ENCODE measurements at places on chromosomes 16 and 17. TPM values are rescaled to one million over a fixed set of nuclear protein-coding genes. Genes with fewer than 3 reads are reported as not detected.

DNA sequence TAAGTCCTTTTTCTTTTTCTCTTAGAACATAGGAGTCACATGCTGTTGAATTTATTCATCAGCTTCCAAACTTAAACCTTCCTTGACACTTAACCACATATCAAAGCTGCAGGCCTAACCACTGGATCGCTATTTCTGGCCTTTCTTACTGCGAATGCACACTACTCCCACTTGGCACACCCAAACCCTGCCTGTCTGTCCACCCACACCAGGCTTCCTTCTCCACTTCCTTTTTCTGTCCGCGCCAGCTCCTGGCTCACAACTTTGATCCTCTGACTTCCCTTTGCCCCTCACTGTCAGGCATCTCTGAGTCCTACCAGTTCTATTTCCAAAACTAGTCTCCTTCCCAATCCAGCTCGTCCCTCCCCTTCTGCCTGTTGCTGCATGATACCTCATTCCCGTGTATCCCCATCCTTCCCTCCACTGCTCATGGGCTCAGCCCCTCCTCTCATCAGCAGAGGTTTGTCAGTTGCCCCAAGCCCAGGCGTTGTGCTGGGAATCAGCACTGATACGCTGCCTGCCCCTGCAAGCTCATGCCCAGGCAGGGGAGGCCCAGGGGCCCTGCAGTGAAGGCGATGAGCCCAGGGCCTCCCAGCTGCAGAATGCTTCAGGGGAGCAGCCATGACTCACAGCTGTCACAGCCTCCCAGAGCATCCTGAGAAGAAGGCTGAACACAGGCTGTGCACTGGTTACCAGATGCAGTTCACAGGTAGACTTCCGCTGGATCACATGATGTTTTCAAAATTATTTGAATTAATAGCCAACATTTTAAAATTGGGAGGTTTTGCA, 179.8 kb downstream of the KATNIP start:
- H3K4me3 ChIP-seq, result no peak overlapping the region
- H3K27me3 ChIP-seq, result no peaks in the 10 kb centered on the region
- H3K36me3 ChIP-seq, result peaks cover 24% of the 10 kb centered on the region
- no peak overlapping the region for H3K27ac ChIP-seq
- H3K4me1 ChIP-seq, result peaks cover 10% of the 10 kb centered on the region

DNA sequence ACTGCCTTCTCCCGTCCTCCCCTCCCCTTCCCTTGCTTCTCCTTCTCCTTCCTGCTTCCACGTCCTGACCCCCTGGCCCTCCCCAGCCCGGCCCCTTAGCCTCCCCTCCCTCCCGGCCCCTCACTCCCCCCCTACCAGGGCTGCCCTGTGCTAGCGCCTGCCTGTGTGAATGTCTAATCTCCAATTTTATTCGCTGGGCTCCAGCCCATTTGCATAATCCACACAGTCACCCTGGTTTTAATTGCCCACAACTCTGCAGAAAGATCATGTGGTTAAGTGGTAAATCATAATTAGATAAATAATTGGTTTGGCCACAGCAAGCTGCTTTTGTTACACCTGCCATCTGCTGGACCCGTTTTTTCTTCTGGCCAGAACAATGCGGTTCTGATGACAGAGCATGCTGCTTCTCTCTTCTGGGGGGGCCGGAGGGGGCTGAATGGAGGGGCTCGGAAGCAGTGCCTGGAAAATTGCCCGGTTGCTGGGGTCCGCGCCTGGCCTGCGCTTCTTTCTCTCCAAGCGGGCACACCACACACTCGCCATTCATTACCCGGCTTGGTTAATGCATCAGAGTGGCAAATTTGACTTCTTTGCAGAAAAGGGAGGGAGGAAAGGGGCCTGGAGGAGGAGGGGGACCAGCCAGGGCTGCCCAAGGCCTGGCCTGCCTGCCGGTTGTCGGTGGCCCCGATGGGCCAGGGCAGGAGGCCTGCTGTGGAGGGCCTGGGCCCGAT, 19.5 kb upstream of the GSE1 start:
- H3K4me1 ChIP-seq, result peaks cover 6% of the 10 kb centered on the region
- H3K27me3 ChIP-seq, result no peaks in the 10 kb centered on the region
- no peaks in the 10 kb centered on the region for H3K36me3 ChIP-seq
- no peak overlapping the region for H3K27ac ChIP-seq

DNA sequence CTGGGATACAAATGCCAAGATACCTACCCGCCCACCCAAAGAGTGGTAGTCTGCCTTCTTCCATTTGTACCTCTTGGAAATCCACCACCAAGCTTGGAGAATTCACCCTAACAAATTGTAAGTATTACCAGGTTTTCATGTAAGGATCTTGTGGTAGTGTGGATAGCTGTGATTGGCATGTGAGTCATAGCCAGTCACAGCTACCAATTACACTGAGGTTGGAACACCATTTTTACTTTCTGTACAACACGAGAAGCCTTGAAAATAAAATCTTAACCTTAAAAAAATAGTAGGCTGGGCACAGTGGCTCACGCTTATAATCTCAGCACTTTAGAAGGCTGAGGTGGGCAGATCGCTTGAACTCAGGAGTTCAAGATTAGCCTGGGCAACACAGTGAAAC, 18.5 kb upstream of the SLC35G3 start:
- H3K27me3 ChIP-seq, result no peaks in the 10 kb centered on the region
- peak overlapping the region; percentile 54 for H3K27ac ChIP-seq
- DNase-seq, result no peak
- no peaks in the 10 kb centered on the region for H3K36me3 ChIP-seq

The TXNL4B gene
- 14.4 TPM for total RNA-seq

The KRT27 gene
- total RNA-seq, result not detected
